ENCODE measurements at places on chromosomes 4 and X. TPM values are rescaled to one million over a fixed set of nuclear protein-coding genes. Genes with fewer than 3 reads are reported as not detected.

The SH3RF1 gene
- 6.5 TPM for total RNA-seq

The NXF3 gene
- not detected for total RNA-seq

The FDCSP gene
- not detected for total RNA-seq

The CDS1 gene
- 0.15 TPM for total RNA-seq
